ENCODE measurements at places on chromosomes 12 and 14.

DNA sequence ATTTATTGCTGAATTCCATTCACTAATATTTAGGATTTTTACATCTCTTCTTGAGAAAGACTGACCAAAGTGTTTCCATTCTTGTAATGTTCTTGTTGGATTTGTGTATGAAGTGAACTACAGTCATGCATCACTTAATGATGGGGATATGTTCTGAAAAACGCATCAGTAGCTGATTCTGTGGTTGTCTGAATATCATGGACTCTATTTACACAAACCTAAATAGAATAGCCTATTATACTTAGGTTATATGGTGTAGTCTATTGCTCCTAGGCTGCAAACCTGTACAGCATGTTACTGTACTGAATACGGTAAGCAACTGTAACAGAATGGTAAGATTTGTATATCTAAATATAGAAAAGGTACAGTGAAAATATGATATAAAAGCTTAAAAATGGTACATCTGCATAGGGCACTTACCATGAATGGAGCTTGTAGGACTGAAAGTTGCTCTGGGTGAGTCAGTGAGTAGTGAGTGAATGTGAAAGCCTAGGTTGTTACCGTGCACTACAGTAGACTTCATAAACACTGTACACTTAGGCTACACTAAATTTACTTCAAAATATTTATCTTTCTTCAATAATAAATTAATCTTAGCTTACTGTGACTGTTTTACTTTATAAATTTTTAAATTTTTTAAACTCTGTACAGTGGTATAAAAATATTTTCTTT, 27.6 kb upstream of the P2RX4 start:
- no peak for DNase-seq

GRCh38 chr12:17062267-17063036, 456.5 kb upstream of the LMO3 start:
- DNase-seq = no peak

DNA sequence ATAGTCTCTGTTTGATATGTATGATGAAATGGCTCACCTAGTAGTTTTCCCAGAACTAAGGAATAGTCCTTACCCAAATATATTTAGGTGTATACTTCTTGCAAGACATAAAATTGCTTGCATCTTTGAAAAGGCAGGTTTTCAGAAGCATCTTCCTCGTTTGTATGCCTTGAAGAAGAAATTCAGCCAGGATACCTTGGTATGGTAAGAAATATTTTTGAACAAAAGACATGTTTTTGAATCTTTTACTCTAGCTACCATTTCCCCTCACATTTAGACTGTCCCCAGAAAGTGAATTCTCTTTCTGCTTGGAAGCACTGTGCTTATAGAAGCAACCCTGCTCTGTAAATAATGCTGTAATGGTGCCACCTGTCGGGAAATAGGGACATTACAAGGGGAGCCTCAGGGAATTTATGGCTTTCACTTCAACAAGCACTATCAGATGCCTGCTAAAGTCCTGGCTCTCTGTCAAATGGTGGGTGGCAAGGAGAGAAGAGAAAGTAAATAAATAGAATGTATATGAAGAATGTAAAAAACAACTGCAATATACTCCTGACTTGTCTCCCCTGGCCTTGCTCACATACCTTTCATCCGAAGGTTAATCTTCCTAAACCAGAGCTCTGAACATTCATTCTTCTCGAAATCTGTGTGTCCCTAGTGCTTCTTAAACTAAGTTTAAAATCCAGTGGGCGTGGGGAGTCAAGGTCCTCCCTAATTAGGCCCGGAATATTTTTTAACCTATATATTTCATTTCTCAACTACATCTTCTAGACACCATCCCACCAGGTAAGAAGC, 6.1 kb downstream of the CCDC184 start:
- peak; percentile 45 for DNase-seq

- DNase-seq = no peak
Observed at GRCh38 chr14:96482986-96483385, 19.2 kb upstream of the PAPOLA start.

- DNase-seq = no peak
Observed at GRCh38 chr12:5085896-5086295, 42.2 kb downstream of the KCNA5 start.

GRCh38 chr14:28813810-28814209, 47.2 kb downstream of the FOXG1 start:
- peak; percentile 67 for DNase-seq

DNA sequence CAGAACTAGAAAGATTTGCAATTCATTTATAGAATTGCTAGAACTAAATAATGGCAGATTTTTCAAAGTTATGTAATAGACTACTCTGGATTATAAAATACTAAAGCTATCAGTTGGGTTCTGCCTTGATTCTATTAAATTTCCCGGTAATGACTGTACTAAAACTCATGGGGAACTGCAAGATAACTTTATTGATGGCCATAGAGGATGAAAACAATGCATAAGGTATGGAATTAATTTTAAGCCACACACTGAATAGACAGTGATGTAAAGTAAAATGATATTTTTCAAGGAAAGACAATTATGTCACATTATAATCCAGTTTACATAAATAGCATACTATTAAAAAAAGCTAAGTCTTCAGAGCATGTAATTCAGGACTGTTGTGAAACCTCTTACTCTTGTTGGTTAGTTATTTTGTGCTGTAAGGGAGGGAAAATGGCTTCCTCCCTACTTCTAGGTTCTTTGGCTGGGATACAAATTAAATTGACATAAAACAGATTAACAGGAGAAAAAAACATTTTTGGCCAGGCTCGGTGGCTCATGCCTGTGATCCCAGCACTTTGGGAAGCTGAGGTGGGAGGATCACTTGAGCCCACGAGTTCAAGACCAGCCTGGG, 134.4 kb upstream of the AMIGO2 start:
- no peak for DNase-seq

- DNase-seq = peak; percentile 33
Observed at GRCh38 chr14:29724991-29725390, 202.7 kb downstream of the PRKD1 start.

- DNase-seq = no peak
Observed at GRCh38 chr12:24328261-24328660, 378.8 kb upstream of the SOX5 start.

- peak; percentile 70 for DNase-seq
Observed at GRCh38 chr12:50579757-50580267, 75.0 kb downstream of the DIP2B start.

- no peak for DNase-seq
Observed at GRCh38 chr12:58850826-58851225, 69.5 kb downstream of the LRIG3 start.
